ENCODE measurements at places on chromosomes 7 and 10. TPM values are rescaled to one million over a fixed set of nuclear protein-coding genes. Genes with fewer than 3 reads are reported as not detected.

Gene NODAL
- total RNA-seq: not detected

Gene SPACDR
- 1.4 TPM for total RNA-seq

Gene RAB19
- total RNA-seq: 5.7 TPM

Gene NUTM2E
- not detected for total RNA-seq

Gene STX1A
- total RNA-seq: 24.1 TPM

Gene FAM24B
- total RNA-seq: 9.8 TPM

Gene ASB4
- not detected for total RNA-seq

Gene ZMIZ2
- 141 TPM for total RNA-seq

Gene INPP5F
- total RNA-seq: 23.1 TPM

Gene RET
- total RNA-seq: not detected

Gene FEZF1
- not detected for total RNA-seq

Gene LRRD1
- total RNA-seq: not detected

Gene OR2A25
- not detected for total RNA-seq

Gene AS3MT
- total RNA-seq: not detected

Gene HACD1
- total RNA-seq: 2.1 TPM

Gene GNAT3
- not detected for total RNA-seq

Gene SVIL
- total RNA-seq: 4.6 TPM

Gene CYP3A7
- not detected for total RNA-seq

Gene DRGX
- not detected for total RNA-seq

Gene SYT15B
- 0.06 TPM for total RNA-seq

Gene DNAJC12
- 31.8 TPM for total RNA-seq

Gene TMEM213
- not detected for total RNA-seq

Gene PLXNA4
- 0.04 TPM for total RNA-seq

Gene PCLO
- not detected for total RNA-seq

Gene MEOX2
- not detected for total RNA-seq

Gene ERVW-1
- not detected for total RNA-seq

Gene GPR85
- not detected for total RNA-seq

Gene EVX1
- total RNA-seq: not detected

Gene TMEM140
- total RNA-seq: 3.0 TPM

Gene PPP1R17
- not detected for total RNA-seq

Gene CNTNAP2
- not detected for total RNA-seq

Gene AKR1C4
- total RNA-seq: not detected

Gene BCL7B
- total RNA-seq: 71.4 TPM

Gene SOSTDC1
- not detected for total RNA-seq

Gene MAT1A
- total RNA-seq: not detected

Gene PLAU
- total RNA-seq: 0.25 TPM

Gene MKLN1
- total RNA-seq: 31.3 TPM

Gene GIMAP1
- 3.6 TPM for total RNA-seq

Gene AMPH
- total RNA-seq: not detected

Gene ADAM22
- total RNA-seq: 6.0 TPM

Gene TMEM130
- total RNA-seq: not detected

Gene GAD2
- total RNA-seq: not detected

Gene UCMA
- not detected for total RNA-seq

Gene PDE6C
- total RNA-seq: not detected

Gene RNF32
- not detected for total RNA-seq

Gene CYP3A4
- not detected for total RNA-seq

All from activated CD8-positive, alpha-beta memory T cell treated with anti-CD3 and anti-CD28 coated beads for 36 hours (primary cell).